ENCODE measurements at places on chromosomes 4 and X.

- DNase-seq, result peak; percentile 42
Measured at GRCh38 chrX:155997436-155997835, at the start of gene IL9R. TSS of gene IL9R (plus strand) at chrX:155997696. CDS start at chrX:155997760, 64 bp downstream.

DNA sequence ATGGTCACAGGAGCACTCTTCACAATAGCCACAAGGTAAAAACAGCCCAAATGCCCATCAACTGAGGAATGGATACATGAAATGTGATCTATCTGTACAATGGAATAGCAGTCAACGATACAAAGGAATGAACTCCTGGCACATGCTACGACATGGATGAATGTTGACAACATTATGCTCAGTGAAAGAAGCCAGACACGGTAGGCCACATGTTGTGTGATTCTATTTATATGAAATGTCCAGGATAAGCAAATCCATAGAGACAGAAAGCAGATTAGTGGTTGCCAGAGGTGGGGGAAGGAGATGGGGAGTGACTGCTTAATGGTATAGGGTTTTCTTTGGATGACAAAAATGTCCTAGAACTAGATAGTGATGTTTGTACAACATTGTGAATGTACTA lies 58.7 kb upstream of the GPM6B start:
- DNase-seq, result no peak

GRCh38 chr4:90950385-90950841 lies 823.2 kb downstream of the CCSER1 start:
- DNase-seq, result no peak

- DNase-seq, result no peak
Measured at GRCh38 chrX:16089086-16089485, 34.3 kb upstream of the GRPR start.

- DNase-seq, result no peak
Measured at GRCh38 chr4:11264841-11265240, 163.9 kb downstream of the HS3ST1 start.

DNA sequence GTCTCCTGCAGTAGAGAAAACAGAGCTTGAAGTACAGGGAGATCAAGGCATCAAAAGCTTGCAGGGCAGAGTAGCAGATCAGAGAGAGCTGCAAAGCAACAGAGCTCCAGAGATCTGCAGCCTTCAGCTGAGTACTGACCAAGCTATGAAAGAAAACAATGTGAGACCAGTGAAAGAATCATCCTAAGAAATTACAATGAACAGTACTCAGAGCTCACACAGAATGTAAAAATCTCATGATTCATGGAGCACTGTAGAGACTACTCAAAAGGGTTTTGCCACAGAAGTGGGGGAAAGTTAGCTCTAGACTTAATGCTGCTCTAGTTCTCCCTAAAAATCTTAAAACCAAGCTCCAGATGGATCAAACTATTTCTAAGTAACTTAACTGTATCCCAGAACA lies 80.0 kb upstream of the MAB21L2 start:
- no peak for DNase-seq

- DNase-seq, result no peak
Measured at GRCh38 chr4:157052429-157053040, 23.4 kb upstream of the GLRB start.

DNA sequence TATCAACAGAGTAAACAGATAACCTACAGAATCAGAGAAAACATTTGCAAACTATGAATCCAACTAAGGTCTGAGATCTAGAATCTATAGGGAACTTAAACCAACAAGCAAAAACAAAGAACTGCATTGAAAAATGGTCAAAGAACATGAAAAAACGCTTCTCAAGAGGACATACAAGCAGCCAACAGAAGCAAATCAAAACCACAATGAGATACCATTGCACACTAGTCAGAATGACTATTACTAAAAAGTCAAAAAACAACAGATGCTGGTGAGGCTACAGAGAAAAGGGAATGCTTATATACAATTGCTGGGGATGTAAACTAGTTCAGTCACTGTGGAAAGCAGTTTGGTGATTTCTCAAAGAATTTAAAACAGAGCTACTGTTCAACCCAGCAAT lies 255.7 kb downstream of the TMEM47 start:
- no peak for DNase-seq

Data from stimulated activated CD8-positive, alpha-beta memory T cell treated with anti-CD3 and anti-CD28 coated beads, Interleukin-12 subunit alpha, Interleukin-12 subunit beta, amount 100 ng/mL, for 4 hours (primary cell).